ENCODE measurements at places on chromosomes 16 and 17. TPM values are rescaled to one million over a fixed set of nuclear protein-coding genes. Genes with fewer than 3 reads are reported as not detected.

- no peak for DNase-seq
These were observed 8.3 kb downstream of the AXIN2 start for GRCh38 chr17:65553009-65553645.

DNA sequence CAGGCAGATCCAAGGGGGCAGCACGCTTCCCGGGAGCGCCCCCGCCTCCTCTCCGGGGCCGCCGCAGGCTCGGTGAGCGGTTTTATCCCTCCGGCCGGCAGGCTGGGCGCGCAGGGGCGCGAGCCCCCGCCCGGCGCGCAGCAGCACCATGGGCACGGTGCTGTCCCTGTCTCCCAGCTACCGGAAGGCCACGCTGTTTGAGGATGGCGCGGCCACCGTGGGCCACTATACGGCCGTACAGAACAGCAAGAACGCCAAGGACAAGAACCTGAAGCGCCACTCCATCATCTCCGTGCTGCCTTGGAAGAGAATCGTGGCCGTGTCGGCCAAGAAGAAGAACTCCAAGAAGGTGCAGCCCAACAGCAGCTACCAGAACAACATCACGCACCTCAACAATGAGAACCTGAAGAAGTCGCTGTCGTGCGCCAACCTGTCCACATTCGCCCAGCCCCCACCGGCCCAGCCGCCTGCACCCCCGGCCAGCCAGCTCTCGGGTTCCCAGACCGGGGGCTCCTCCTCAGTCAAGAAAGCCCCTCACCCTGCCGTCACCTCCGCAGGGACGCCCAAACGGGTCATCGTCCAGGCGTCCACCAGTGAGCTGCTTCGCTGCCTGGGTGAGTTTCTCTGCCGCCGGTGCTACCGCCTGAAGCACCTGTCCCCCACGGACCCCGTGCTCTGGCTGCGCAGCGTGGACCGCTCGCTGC is 832 bp downstream of the CDK5R1 start:
- no peak for DNase-seq

DNA sequence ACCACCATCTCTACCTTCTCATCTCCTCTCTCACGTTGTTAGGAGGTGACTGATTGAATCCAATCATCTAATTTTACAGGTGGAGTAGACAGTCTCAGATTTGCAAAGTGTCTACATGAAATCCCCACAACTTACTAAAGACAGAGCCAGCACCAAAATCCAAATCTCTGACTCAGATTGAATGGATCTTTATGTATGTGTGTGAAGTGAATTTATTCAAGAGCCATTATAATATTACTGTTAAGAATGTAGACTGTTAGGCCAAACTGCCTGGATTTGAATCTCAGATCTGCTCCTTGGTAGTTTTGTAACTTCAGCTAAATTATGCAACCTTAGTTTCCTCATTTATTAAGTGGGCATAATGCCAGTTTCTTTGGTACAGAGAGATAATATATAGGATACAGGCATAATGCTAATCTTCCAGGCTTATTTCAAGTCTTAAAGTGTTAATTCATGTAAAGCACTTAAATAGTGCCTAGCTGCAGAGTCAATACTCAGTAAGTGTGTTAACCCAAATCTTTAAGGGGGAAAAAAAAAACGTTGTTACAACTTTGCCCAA is 12.7 kb downstream of the CNEP1R1 start:
- DNase-seq: no peak

- peak; percentile 85 for DNase-seq
These were observed at the start of gene CTF1 for GRCh38 chr16:30896261-30896888. Gene CTF1, plus strand, starts transcription at chr16:30896614. Its CDS starts 30 bp downstream, at chr16:30896644.

- DNase-seq: no peak
These were observed 616 bp downstream of the CCDC182 start for GRCh38 chr17:57744195-57745170.

DNA sequence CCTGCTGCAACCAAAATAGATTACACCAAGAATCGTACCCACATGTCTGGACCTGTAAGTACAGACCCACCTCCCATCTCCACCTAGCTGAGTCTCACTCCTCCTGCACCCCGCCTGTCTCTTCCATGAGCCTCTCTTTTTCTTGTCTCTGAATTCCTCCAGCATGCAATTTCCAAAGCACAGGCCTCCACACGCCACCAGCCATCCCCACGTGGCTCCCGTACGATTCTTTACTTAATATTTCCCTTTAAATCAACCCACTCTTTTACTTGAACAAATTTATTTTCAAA is 1.2 kb downstream of the RPH3AL start:
- DNase-seq: no peak

Gene PPY
- polyA plus RNA-seq: not detected

Gene FSCN2
- polyA plus RNA-seq: 0.42 TPM

Data from heart left ventricle (tissue), 16 donors.